Fibroblast of skin of back (primary cell): ENCODE measurements at places on chromosomes 12 and 14.

- DNase-seq: no peak
These were observed 406.1 kb upstream of the TMPO start for GRCh38 chr12:98109266-98109665.

DNA sequence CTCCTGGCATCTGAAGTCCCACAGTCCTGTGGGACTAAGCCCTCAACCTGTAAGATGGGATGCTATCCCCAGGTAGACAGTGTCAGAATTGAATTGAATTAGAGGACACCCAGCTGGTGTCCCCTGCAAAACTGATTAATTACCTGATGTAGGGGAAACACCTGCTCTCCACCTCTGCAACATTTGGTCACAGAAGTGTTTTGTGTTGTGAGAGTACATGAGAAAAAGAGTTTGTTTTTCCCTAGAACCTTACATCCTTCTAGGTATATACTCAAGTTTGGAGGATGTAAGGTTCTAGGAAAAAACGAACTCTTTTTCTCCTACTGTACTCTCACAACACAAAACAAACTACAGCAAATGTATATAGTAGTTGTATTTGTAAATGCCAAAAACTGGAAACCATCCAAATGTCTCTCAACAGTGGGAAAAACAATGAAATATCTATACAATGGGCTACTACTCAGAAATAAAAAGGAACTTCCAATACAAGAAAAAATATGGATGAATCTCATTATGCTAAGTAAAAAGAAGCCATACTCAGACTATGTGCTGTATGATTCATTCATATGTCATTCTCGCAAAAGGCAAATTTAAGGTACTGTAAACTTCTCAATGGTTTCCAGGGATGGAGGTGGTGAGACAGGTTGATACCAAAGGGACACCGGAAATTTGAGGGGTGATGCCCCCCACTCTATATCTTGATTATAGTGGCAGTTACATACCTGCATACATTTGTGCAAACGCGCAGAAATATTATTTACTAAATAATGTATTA lies 160.7 kb downstream of the MED13L start:
- DNase-seq: no peak

DNA sequence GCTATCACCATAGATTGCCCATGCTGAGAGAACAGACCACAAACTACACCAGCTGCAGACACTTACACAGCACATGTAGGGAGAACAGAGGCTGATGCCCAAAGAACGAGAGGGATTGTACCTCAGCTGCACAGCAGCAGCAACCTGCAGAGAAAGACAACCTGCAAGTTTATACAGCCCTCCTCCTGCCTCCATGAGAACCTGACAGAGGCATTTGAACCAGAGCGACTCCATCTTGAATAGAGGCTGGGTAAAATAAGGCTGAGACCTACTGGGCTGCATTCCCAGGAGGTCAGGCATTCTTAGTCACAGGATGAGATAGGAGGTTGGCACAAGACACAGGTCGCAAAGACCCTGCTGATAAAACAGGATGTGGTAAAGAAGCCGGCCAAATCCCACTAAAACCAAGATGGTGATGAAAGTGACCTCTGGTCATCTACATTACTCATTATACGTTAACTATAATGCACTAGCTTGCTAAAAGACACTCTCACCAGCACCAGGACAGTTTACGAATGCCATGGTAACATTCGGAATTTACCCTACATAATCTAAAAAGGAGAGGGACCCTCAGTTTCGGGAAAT lies 262.4 kb upstream of the HMGA2 start:
- DNase-seq: peak; percentile 70

GRCh38 chr12:53212931-53213330 lies 5.9 kb upstream of the ITGB7 start:
- no peak for DNase-seq

GRCh38 chr12:16920451-16920850 lies 314.5 kb upstream of the LMO3 start:
- no peak for DNase-seq

DNA sequence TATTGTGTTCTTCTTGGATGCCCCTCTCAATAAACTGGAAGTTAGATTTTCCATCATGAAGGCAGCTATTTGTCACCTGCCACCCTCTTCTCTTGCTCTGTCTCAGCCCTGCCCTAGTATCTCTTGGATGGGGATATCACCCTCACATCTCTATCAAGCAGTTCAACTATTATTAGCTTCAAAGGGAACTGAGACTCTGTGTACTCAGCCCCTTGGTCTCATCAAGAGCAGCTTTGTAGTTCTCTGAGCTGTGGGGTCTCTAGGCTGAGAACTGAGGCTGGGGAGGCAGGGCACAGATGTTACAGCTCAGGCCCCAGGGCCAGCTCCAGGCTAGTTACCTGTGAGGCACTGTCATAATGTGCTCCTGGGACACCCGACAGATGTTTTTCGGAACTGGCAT lies 130.3 kb downstream of the DAD1 start:
- no peak for DNase-seq

DNA sequence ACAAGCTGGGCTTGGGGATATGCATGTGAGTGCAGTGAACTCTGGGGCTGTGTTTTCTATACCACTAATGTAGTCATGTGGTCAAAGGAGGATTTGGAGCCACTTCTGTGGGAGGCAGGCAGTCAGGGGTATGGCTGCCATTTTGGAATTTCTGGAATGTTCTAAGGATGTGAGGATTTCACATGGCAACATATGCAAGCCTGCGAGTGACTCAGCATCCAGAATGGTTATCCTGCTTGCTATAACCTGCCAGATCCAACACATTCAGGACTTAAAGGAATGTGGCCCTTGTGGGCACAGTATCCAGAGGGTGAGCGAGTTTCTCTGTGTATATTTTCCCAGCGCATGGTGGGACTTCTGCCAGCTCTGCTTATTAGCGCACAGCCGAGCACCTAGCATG lies 249.2 kb upstream of the PWP1 start:
- peak; percentile 86 for DNase-seq

DNA sequence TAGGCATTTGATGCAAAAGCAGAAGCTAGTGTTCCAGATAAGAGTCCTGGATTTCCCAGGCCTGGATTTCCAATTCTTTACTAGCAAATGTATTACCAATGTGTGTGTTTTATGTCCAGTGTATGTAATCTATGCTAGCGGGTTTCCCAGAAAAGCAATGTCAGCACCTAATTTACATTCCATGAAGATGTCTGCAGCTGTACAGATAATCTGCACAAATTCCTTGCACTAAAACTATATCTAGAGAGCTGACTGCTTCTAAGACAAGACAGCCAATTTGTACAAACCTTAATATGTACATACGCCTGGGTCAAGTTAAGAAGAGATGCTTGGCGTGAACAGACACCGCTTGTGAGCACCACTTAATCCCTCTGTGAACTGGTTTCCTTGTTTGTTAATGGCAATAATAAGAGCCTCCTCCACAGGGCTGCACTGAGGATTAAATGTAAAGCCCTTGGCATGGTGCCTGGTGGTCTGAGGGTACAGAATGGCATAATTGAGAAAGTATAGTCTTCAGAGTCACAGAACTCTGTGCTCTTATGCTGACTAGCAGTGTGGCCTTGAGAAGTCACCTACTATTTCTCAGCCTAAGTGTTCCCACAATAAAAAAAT lies 185.6 kb downstream of the EPS8 start:
- DNase-seq: no peak

GRCh38 chr14:70073924-70074566 lies 114.7 kb downstream of the SLC8A3 start:
- peak; percentile 46 for DNase-seq

- DNase-seq: no peak
These were observed 26.9 kb downstream of the DAAM1 start for GRCh38 chr14:59215322-59215721.

- DNase-seq: no peak
These were observed 587.4 kb downstream of the GALC start for GRCh38 chr14:87405563-87405962.

- no peak for DNase-seq
These were observed 76.8 kb downstream of the DAD1 start for GRCh38 chr14:22512106-22512814.

- DNase-seq: no peak
These were observed 186.9 kb downstream of the EMP1 start for GRCh38 chr12:13383379-13383778.

DNA sequence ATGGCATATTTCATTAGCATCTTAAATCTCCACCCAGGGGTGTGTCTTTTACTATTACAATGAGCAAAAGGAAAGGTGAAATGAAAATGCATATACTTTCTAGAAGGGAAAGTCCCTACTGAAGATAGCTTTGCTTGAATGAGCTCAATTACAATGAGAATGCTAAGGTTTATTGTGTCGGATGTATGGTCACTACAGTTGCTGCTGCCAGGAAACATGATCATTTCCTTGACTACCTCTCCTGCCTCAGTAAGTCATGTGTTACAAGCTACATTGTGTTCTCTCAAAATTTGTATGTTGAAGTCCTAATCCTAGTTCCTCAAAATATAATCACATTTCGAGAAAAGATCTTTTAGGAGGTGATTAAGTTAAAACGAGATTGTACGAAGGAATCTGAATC lies 322.2 kb downstream of the MDGA2 start:
- DNase-seq: no peak
